ENCODE measurements at places on chromosomes 16 and 17.

DNA sequence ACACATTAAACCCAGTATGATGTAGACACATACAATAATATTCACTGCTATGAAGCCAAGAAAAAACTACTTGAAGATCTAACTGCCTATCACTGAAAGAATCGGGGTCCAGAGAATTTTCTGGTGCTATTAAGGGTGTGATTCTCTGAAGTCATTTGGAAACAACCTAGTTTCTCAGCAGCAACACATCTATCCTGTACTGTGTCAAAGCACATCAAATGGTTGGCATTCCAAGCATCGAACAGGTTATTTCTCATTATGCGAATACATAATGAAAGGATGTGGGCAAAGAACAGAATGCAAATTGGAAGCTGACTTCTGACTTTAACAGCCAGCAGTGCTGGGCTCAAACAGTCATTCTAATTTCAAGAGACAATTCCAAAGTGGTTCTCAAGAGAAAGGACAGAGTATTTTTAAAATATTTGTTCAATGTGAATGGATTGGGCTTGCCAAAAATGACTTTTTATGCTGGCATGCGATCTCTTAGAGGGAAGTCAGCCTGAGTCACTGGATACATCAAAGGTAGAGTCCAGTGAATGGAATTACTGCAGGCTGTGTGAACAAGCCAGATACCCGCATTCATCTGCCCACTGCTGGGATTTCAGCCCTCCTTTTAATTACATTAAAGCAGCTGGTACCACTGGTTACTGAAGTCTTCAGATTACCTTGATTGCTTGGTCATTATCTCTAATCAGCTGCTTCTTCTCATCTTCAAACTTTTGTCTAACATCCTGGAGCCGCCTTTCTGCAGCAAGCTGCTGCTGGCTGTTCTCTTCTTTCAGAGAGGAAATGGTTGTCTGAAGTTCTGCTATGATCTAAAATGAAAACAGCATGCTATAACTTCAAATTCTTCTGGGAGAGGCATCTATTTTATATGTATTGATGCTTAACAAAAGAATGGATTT lies 181.2 kb upstream of the AXIN2 start:
- DNase-seq = no peak

GRCh38 chr16:56373003-56373402 lies 52.3 kb downstream of the AMFR start:
- no peak for DNase-seq

- no peak for DNase-seq
Measured at GRCh38 chr17:74230896-74231295, 17.5 kb downstream of the TTYH2 start.

- no peak for DNase-seq
Measured at GRCh38 chr17:77184474-77184873, 43.7 kb downstream of the SEC14L1 start.

DNA sequence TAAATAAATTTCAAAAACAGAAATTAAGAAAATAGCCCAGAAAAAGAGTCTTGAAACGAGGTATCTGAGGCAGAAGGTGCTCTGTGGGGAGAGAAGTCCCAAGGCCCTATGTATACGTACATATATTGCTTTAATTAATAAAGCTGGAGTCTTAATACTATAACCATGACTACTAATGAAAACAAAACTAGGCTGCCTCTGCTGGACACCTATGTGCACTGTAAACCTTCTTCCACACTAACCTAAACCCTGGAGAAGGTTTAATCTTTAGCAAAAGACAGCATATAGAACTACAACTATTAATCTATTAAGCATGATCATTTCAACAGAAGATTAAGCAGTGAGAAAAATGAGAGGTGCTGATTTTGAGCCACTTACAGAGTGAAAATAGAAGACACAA lies 153.9 kb upstream of the C17orf78 start:
- DNase-seq = no peak

- DNase-seq = no peak
Measured at GRCh38 chr16:29307598-29308507, 98.7 kb downstream of the NPIPB11 start.

DNA sequence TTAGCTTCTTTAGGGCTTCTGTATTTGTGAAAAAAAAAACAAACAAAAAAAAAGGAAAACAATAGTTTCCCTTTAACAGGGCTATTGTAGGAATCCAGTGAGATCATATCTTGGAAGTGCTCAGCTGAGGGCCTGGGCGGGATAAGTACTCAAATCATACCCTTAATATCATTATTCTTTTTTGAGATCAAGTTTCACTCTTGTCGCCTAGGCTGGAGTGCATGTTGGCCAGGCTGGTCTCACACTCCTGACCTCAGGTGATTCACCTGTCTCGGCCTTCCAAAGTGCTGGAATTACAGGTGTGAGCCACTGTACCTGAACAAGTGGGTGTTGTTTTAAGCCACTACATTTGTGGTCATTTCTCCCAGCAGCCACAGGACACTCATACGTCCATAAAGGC lies 87.0 kb downstream of the CDH13 start:
- no peak for DNase-seq

- DNase-seq = no peak
Measured at GRCh38 chr17:58338841-58339754, 10.5 kb upstream of the TSPOAP1 start.

GRCh38 chr17:73188011-73188410 lies 4.8 kb upstream of the COG1 start:
- DNase-seq = no peak

GRCh38 chr17:80559825-80560251 lies 15.2 kb downstream of the RPTOR start:
- DNase-seq = no peak

DNA sequence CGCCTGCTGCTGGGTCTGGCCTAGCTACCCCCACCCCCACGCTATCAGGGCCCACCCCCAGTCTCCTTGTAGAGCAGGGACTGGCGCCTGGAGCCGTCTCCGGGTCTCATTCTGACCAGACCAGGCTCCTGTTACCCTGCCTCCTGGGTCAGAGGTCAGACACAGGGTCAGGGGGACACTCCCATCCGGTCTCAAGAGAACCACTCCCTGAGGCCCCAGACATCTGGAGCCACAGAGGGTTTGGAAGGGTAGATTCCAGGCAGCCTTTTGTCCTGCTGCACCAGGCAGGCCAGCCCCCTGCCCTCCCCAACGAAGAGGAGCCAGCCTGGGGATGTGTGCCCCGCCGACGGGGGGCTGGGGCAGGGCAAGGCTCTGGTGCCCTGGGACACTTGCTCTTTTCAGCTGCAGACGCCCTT lies 944 bp upstream of the WFIKKN1 start:
- no peak for DNase-seq

DNA sequence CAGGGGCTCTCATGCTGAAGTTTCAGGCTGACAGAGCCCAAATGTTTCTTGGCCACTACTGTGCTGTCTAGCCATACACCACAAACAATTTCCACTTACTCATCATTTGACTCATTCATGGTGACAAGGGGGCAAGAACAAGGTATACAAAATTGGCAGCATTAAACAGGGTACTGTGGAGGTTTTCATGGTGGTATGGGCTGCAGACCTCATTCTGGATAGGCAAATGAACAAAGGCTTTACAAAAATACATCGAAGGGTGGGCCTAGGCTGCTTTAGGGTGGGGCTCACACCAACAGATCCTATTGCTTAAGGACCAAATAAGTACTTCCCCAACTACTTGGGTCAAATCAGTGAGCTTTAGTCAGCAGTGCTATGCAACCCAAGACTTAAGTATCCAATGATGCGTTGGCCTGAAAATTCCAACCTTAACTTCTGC lies 53.0 kb downstream of the N4BP1 start:
- no peak for DNase-seq

DNA sequence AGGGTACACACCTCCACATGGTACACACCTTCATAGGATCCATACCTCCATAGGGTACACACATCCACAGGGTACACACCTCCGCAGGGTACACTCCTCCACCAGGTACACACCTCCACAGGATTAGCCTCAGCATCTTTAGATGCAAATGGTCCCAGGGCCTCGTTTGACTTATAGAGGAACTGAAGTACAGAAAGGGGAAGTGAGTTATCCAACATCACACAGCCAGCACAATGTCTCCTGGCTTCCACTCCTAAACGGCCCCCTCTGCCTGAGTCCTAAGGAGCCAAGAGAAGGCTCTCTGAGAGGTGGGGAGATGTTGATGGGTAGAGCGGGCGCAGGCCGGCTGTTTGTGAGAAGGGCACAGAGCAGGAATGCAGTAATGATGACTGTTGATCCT lies 12.0 kb downstream of the FOXN1 start:
- no peak for DNase-seq

DNA sequence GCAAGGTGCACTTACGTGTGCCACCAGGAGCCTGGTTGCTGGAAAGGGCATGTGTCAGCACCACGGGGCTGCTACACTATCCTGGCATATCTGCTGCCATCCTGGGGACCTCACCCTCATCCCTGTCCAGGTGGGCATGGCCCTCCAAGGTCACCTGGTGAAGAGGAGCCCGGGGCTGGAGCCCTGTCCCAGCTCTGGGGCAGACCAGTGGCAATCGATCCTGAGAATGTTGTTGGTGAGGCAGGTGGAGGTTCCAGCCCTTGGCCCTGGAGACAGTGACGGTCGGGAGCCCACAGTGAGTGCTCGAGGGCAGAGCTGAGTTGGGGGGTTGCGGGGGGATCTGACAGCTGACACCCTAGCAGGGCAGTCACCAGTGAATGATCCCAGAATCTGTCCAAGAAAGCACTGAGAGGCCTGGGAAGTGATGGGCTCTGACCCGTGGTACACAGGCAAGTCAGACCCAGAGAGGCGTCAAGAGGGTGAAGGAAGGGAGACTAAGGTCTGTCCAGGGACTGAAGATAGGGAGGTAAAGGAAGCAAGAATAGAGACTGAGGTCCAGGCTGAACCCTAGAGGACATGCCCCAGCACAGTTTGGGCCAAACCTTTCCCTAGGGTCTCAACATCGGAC lies 17.6 kb downstream of the POLR3K start:
- DNase-seq = no peak

GRCh38 chr17:55341432-55341831 lies 76.7 kb downstream of the HLF start:
- no peak for DNase-seq

DNA sequence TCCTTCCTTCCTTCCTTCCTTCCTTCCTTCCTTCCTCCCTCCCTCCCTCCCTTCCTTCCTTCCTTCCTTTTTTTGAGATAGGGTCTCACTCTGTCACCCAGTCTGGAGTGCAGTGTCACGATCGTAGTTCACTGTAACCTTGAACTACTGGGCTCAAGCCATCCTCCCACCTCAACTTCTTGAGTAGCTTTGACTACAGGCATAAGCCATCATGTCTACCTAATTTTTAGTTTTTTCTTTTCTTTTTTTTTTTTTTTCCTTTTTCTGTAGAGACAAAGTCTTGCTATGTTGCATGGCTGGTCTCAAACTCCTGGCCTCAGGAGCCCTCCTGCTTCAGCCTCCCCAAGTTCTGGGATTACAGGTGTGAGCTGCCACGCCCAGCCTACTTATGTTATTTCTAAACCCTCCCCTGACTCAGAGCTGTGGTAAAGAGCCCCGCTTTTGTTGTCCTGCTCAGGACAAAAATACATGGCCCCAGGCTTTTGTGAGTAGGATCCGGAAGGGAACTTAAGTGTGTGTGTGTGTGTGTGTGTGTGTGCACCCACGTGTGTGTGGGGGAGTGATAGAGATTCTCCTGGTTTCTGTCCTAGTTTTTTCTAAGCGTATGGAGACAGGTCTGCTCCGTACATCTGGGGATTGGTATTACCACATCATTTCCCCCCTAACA lies 67.1 kb downstream of the PRKCB start:
- no peak for DNase-seq

DNA sequence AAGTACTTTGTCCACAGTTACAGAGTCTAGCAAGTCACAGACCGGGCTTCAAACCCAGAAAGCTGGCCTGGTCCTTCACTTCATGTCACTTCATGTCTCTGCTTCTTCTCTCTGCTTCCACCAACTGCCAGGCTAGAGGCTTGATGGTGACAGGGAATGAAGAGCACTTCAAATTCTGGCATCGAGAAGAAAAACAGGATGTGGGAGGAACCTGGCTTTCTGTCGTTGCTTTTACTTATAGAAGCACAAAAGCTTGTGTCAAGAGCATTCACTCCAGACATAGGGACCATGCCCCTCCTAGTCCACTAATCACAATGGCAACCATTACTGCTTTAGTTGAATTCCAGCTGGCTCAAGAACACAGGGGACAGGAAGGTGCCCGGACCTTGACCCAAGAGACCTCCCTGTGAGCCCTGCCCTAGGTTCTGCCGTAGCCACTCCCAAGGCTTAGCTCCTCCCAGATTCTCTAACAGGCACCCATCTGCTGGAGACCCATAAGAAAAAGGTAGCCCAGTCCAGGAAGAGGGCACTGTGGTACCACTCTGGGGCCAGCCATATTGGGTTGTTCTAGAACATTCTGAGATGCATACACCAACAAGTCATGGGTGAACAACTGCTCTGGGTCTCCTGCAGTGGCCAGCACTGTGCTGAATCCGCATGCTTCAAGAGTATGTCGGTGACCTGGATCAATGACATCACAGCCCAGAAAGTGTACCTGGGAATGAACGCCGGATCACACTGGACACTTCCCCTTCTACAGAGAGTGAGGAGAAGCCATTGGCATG lies 181.8 kb downstream of the C16orf95 start:
- no peak for DNase-seq

- DNase-seq = no peak
Measured at GRCh38 chr16:24262816-24263215, 6.7 kb downstream of the CACNG3 start.

- no peak for DNase-seq
Measured at GRCh38 chr17:64192589-64192988, 62.6 kb upstream of the ERN1 start.

DNA sequence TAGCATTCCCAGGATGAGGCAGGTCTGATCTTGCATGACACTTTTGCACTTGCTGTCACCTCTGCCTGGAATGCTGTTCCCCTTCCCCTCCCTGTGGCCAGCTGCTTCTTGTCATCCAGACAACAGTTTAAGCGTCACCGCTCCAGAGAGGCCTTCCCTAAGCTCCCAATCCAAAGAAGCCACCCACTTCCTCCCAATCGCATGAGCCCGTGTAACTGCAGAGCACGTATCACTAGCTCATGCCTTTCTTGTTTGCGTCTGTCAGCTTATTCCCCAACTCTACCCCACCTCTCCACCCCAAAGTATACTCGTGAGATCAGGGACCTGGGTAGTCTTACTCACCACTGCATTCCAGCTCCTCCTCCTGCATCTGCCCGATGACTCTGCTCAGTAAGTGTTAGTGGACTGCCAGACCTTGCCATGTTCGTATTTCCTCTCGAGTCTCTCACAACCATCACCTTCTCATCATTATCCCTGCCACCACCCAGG lies 92.8 kb downstream of the GAS7 start:
- DNase-seq = no peak

DNA sequence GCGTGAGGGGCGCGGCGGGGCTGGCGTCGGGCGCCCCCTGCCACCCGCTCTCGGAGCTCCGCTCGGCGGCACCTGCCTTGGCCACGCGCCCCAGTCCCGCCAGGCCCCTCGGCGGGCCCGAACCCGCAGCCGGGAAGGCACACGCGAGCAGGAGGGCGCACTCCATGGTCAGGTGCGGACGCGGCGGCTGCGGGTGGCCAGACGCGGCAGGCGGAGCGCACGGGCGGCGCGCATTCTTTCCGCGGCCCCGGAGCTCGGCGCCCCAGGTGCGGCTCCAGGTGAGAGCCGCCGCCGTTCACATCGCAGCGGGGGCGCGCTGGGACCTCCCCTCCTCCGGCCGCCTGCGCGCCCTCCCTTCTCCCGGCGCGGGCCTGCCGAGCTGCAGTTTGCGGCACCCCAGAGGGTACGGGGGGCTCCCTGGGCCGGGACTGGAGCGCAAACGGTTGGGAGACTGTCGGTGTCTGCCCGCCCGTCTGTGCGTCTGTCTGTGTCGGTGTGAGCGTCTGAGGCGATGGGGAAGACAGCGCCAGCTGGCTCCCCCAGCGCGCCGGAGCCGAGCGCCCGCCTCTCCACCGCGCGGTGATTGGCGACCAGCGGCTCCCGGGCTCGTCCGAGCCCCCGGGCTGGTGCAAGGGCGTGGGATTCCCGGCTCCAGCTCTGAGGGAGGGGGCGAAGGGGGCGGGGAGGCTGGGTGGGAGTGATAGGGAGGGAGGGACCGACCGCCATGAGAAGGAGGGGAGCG lies at the start of gene ADAMTS18:
ADAMTS18 (minus strand) TSS at position 505 of the 742 bp plus-strand sequence; CDS start at position 166, 339 bp downstream.
- DNase-seq = no peak
